ENCODE measurements at places on chromosomes 13 and 19.

GRCh38 chr13:79481685-79482052, 714 bp downstream of the NDFIP2 start:
- DNase-seq, result no peak

DNA sequence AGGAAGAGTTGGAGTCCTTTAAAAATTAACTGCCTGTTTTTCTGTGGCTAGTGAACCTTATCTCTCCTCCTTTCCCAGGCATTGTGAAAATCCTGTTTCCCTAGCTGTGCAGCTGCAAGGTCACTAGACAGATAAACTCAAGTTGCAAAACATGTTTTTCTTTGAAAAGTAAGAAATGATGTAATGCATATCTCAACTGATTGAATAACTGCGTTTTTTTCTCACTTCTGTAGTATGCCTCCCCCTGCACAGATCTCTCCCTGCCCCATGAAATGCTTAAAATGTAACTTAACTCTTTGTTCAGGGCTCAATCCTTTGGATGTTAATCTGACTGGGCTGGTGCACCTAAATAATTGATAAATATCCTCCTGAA, 27.7 kb upstream of the CYSLTR2 start:
- DNase-seq, result no peak

DNA sequence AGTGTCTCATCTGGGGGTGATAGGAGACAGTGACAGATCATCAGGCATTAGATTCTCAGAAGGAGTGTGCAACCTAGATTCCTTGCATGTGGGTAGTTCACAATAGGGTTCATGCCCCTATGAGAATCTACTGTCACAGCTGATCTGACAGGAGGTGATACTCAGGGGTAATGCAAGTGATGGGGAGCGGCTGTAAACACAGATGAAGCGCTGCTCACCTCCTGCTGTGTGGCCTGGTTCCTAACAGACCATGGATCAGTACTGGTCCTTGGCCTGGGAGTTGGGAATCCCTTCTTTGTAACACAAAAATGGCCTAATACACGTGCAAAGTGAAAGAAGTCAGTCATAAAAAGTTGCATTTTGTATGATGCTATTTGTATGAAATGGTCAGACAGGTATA, 107.6 kb upstream of the TUBA3C start:
- DNase-seq, result no peak

DNA sequence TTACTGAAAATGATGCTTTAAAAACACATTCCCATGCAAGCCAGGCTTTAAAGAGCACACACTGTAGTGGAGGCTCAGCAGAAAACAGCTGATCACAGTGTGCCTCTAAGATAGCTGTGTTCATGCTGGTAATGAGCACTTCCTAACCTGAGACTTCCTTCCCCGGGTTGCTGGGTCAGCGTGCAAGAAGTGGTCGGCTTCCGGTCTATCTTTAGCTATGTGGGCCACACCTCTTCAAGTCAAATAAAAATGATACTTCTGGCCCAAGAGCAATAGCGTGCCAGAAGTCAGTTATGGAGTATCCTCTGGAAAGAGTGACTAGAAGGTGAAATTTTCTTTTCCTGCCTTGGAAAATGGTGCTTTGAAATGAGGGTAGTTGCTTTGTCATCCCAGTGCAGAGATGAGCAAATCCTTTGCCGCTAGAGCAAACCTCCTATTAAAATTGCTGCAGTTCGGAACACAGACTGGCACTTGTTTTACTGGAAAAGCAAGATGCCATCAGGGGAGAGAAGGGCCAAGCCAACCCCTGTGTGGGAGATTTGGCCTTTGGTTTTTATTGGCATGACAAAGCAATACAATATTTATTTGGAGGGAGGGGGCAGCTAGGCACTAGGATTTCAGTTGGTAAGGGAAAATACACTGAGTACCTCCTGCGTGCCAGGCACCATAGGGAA, 64.2 kb downstream of the ARHGAP35 start:
- DNase-seq, result peak; percentile 23

GRCh38 chr13:107457686-107458085, 757.6 kb downstream of the LIG4 start:
- no peak for DNase-seq

- DNase-seq, result no peak
These were observed 574.2 kb downstream of the TBC1D4 start for GRCh38 chr13:74907788-74908187.

GRCh38 chr19:55112777-55113569, 4.5 kb downstream of the PPP1R12C start:
- DNase-seq, result no peak

DNA sequence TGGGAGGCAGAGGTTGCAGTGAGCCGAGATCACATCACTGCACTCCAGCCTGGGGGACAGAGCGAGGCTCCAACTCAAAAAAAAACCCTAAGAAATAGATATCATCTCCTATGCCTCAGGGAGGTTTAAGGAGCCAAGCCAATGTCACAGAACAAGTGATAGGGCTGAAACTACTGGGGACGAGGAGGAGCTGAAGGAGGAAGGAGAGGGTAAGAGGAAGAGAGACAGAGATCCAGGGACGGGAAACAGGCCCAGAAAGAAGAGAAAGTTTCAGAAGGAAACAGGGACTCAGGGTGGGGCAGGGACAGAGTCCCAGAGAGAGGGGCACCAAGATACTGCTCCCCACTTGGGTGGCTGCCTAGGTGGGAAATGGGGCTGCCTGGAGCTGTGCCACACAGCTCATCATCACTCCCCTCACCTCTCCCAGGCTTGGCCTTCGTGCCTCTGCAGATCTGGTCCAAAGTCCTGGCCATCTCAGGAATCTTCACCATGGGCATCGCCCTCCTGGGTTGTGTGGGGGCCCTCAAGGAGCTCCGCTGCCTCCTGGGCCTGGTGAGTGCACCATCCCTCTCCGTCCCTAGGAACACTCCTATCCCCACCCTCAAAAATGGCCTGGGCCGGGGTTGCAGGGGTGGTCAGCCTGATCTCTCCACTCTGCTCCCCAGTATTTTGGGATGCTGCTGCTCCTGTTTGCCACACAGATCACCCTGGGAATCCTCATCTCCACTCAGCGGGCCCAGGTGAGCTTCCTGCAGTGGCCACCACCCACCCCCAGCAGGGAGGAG, 1.5 kb downstream of the CD37 start:
- no peak for DNase-seq

GRCh38 chr19:46603752-46604231, 2.7 kb downstream of the CALM3 start:
- DNase-seq, result no peak

- no peak for DNase-seq
These were observed 3.8 kb upstream of the MYPOP start for GRCh38 chr19:45906221-45906620.

- no peak for DNase-seq
These were observed 14.5 kb upstream of the CERS4 start for GRCh38 chr19:8194528-8195267.

GRCh38 chr13:32989290-32989667, 26.9 kb upstream of the KL start:
- no peak for DNase-seq

- DNase-seq, result no peak
These were observed 4.3 kb upstream of the C19orf25 start for GRCh38 chr19:1483131-1483978.

DNA sequence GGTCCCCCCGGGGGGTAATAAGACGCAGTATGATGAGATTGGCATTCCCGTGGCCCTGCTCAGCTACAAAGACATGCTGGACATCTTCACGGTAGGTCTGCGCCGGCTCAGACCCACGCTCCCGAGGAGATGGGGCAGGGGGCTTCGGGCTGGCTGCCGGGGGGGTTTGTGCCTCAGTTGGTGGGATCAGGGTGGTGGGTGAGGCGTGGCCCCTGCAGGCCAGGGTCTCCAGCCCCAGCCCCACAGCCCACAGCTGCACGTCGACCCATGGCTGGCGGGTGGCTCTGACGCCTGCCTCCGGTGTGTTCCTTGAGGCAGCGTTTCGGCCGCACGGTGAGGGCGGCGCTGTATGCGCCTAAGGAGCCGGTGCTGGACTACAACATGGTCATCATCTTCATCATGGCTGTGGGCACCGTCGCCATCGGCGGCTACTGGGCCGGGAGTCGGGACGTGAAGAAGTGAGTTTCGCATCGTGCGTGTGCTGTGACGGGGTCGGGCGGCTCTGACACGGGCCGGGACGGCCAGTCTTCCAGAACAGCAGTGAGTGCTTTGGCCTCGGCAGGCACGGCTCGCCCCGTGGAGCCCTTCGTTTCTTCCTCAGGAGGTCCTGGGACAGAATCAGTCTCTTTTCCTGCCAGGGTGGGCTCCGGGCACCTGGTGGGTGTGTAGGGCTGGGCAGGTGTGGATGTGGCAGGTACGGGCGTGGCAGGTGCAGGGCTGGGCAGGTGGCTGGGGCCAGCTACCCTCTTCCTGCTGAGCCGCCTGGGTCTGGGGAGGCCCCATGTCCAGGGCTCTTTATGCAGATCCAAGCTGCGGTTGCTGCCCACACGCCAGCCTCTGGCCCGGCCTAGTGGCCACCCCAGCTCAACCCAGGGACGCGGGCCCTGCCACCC, 10.5 kb downstream of the SPPL2B start:
- no peak for DNase-seq

DNA sequence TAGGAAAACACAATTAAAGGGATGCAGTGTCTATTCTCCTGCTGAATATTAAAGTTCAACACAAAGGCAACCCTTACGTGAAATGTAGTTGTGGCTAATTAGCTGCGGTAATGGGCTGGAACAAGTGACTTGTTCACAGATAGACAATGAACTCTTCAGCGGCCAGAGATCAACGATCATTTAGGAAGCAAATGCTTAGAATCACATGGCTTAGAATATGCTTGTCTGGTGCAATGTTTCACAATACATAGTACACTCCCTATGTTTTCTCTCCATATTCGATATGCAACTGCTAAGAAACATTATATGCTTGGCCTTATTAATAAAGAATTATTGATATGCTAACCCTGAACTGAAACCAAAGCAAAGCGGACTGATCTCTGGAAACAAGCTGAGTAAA, 25.7 kb upstream of the MTUS2 start:
- DNase-seq, result no peak

GRCh38 chr13:112722433-112723263, 32.8 kb downstream of the ATP11A start:
- DNase-seq, result no peak

GRCh38 chr13:34465423-34465922, 476.6 kb upstream of the NBEA start:
- DNase-seq, result no peak

DNA sequence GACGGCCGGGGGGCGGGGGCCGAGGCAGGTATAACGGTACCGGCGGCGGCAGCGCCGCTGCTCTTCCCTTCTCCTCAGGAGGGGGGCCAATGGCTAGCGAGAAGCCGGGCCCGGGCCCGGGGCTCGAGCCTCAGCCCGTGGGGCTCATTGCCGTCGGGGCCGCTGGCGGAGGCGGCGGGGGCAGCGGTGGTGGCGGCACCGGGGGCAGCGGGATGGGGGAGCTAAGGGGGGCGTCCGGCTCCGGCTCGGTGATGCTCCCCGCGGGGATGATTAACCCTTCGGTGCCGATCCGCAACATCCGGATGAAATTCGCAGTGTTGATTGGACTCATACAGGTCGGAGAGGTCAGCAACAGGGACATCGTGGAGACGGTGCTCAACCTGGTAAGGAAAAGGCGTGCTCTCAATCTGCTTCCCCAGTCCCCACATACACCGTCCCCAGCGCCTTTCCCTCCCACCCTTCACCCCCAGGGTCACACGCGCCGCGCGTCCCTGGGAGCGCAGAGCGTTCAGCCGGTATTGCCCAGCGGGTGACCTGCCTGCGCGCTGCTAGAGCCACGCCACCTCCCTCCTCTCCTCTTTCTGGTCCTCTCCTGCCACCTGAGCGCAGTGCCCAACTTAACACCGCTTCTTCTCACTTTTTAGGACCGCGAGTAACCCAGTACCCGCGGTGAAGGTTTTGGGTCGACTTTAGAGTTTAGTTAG, 814 bp downstream of the NBEA start:
- no peak for DNase-seq

- DNase-seq, result no peak
These were observed 3.2 kb downstream of the SERPINE3 start for GRCh38 chr13:51342706-51343105.

DNA sequence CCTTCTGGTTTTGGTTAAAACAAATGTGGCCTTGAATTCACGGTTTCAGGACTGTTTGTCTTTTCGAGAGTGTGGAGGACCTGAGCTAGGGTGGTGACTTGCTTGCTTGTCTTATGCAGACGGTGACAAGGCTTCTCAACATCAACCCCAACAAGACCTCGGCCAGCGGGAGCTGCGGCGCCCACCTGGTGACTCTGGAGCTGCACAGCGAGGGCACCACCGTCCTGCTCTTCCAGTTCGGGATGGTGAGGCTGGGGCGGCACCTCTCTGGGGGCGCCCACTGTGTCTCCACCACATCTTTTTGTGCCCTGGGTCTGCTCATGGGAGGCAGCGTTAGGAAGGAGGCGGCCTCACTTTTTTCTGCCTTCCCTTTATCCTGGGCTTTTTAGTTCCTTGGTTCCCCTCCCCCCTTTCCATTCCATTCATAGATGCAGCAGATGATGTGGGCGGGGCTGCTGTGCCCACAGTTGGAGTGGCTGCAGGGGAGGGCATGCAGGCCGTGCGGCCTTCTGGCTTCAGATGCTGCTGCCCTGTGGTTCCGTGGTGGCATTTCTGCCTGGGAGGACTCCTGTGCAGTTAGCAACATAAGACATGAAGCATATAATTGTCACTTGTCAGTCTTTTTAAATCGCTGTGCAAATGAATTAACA, 23.3 kb downstream of the LAMP1 start:
- no peak for DNase-seq

- DNase-seq, result no peak
These were observed 539.2 kb upstream of the PCDH9 start for GRCh38 chr13:67769063-67769986.

DNA sequence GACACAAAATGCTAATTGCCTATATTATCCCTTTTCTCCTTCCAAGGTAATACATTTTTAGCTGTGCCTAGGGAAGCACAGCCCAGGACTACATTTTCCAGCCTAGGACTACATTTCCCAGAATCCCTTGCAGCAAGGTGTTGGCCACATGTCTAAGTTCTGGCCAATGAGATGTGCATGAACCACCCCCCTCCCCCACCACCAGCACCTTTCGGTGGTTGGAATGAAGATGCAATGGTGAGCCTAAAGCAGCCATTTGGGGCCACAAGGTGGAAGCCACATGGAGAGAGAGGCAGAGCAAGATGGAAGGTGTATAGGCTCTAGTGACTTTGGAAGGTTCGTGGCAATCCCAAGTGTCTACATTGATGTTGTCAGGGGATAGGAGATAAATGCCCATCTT, 16.2 kb downstream of the UNC13A start:
- DNase-seq, result no peak

DNA sequence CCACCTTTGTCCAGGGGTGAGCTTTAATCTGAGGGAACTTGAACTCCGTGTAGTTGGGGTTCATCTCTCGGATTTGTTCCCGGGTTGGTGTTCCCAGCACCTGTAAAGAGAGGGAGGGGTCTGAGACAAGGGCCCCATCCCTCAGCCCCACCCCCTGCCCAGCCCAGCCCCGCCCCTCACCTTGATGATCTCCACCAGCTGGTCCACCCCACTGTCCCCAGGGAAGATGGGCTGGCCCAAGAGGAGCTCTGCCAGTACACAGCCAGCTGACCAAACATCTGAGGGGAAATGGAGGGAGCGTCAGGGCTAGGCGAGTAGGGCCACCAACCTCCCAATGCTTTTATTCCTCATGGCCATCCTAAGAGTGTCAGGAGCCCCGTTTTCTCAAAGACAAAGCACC, 9.3 kb downstream of the GSK3A start:
- no peak for DNase-seq
